Kasumi-1 (cell line): ENCODE measurements at places on chromosomes 12 and 14.

DNA sequence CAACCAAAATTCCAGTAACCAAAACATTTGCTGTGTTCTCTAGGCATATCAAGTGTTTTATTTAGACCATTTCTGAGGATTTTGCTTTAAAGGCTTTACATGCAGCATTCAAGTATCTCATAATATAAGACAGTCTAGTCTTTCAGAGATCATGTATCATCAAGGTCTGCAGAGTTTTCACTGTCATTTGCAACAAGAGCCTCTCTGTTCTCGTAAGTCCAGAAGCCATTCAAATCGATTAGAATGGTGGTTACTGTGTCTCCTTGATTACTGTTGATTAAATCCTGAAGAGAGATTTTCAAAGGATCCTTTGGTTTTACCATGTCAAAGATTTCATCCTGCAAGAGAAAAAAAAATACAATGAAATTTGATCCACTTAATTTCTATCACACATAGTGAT is 36.3 kb downstream of the PPP2R3C start:
- DNase-seq, result no peak

GRCh38 chr14:39621223-39621622 is 189.0 kb upstream of the FBXO33 start:
- no peak for DNase-seq

- no peak for DNase-seq
These were observed 54.9 kb downstream of the CPNE8 start for GRCh38 chr12:38850461-38850860.

DNA sequence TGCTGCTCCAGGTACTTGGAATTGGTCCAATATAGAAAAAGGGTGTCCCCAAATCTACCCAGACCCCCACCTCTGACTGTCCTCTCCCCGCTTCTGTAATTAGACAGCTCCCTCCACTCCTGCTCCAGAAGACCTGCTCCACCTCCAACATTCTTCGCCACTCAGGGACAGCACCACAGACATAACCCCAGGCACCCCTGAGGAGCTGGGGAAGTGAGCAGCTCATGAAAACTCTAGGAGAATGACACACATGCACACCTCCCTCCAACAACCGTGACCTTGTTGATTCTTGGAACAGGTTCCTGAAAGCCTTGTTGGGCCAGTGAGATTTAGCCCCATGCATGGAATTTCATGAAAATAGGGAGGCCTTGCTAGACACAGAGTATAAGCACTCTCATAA is 8.2 kb downstream of the KRT4 start:
- DNase-seq, result no peak

GRCh38 chr14:95685978-95686922 is at the start of gene TCL1B:
TSS of gene TCL1B (plus strand) at chr14:95686426. CDS start at chr14:95686468, 42 bp downstream.
- no peak for DNase-seq

DNA sequence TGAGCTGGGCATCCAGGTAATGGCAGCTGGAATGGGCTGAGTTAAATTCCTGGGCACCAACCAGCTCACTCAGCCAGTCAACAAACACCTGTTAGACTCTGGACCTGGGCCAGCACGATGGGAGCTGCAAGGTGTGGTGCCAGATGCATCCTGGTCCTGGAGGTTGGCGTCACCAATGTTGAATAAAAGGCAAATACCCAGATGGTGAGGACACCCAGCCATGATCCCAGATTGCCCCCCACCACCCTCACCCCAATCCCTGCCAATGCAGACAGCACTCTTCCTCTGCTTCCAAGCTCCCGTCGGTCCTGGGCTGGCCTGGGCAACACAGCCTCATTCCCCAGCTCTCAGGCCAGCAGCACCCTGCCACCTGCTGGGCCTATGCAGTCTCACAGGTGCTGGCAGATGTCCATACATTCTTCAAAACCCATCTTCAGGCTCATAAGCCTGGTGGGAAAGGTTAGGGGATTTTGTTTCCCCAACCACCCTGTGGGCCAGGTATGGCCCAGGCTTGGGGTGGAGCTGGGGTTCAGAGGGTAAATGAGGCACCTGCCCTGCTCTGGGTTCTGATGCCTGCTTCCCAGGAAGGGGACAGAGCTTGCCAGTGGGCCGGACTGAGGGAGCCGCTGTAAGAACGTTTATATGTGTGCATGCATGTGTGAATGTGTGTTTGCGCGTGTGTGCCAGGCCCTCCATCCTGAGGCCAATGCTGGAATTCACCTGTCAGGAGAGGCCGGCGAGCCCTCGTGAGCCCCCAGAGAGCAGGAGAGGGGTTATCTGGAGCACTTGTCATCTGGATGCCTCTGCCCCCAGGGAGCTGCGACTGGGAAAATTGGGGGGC is 58.0 kb downstream of the LGMN start:
- peak; percentile 25 for DNase-seq

DNA sequence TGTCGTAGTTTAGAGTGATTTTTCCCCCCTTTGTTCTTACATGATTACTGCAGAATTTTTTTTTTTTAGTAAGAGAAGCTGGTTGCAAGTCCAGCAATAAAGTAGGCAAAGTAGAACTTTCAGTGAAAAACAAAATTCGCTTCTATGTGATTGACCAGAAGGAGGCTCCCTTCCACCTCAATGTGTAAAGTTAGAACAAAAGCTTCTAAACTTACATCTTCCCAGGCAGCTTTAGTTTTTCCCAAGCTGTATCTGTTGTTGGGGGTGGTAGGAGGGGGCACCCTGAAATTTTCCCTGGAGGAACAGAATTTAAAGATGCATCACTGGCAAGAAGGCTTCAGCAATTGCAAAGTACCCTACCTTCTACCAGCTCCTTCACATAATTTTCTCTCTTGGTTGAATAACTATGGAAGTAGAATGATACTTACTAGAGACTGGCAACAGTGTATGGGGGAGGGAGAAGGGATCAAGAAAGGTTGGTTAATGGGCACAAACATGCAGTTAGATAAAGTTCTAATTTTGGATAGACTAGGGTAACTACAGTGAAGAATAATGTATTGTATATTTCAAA is 87.3 kb upstream of the E2F7 start:
- DNase-seq, result peak; percentile 21

GRCh38 chr12:121968876-121969275 is 50.5 kb downstream of the CFAP251 start:
- DNase-seq, result peak; percentile 69

GRCh38 chr12:94091624-94092023 is 56.8 kb upstream of the PLXNC1 start:
- no peak for DNase-seq

DNA sequence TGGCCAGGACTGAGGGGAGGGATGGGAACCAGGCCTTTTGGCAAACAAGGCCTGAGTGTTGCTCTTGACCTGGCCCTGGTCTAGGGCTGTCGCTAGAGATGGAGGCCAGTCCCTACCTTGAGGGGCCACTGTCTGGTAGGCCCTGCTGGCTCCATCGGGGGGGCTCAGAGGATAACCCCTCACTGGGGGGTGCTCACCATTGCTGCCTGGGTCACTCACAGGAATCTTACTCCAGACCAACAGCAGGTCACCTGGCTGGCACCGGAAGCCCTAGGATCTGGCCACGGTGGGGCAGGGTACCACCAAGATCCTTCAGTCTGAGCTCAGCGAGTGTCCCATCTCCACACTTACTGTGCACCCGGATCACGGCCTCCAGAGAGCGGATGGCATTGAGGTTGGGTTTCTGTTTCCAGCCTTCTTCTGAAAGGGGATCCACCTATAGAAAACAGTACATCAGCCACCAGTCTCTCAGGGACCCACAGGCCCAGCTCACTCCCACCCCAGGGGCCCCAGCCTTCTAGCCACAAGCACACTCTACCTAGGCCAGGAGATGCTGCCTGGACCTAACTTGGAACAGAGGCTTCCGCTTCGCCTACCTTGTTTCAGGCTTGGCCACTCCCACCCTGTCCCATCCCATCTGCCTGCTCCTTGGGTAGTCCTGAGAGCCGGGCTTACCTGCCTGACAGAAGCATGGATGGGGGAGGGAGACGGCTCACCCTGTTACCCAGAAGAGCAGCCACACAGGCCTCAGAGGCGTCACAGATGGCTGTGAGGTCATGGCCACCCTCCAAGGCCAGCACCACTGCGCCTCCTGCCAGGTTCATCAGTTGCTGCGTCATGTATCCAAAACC is 12.2 kb downstream of the SLC48A1 start:
- DNase-seq, result no peak

DNA sequence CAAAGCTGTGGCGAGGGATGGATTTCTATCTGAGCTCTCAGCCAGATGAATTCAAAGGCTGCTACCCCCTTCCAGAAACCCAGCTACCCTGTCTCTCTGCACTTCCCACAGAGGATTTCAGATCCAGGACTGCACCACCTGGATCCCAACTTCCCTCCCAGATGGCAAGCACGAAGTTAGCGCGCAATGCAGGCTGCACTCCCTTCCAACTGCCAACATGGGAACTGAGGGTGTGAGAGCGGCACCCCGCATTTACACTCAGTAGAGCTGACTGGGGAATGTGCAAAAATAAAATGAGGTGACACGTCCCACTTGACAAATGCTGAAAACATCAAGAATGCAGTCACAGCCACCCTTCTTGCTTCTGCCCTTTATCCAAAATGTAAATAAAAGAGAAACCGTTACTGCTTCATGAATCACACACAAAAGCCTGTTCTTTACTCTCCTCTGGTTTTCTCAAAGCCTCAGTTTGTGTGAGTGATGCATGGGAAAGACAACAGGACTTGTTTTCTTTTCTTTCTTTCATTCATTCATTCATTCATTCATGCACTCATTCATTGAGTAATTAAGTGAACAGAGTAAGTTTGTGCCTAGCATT is 85.7 kb downstream of the ITPK1 start:
- DNase-seq, result no peak

- peak; percentile 87 for DNase-seq
These were observed 21.3 kb upstream of the OASL start for GRCh38 chr12:121060149-121061001.

DNA sequence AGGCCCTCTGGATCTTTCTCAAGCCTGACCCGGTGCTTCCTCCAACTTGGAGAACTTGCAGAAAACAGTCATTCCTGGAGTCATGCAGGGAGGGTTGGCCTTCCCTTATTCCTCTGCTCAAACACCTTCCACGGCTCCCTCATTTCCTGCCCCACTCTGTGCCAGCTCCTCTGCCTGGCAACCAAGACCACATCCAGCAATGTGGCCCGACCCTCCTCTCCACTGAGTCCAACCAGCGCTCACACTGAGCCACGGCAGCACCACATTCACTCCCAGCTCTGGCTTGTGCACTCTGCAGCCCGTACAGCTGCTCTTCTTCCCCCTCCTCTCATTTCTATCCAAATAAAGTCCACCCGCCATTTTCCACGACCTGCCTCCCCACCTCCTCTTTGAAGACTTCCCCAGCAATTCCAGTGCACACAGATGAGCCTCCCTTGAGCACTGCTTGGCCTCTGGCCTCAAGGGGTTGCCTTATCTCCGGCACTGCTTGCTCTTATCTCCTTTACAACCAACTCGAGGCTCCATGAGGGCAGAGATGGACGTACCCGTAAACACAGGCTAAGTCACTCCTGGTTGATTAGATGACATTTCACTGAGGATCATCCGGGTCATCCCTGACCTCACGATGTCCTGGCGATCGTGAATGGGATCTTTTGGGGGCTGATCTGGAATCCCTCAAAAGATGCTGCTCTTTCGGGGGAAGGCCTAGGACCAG is 5.4 kb downstream of the PGF start:
- no peak for DNase-seq

GRCh38 chr12:6604259-6605029 is 2.7 kb downstream of the CHD4 start:
- DNase-seq, result no peak

- no peak for DNase-seq
These were observed 26.3 kb downstream of the HECTD1 start for GRCh38 chr14:31181271-31181670.

DNA sequence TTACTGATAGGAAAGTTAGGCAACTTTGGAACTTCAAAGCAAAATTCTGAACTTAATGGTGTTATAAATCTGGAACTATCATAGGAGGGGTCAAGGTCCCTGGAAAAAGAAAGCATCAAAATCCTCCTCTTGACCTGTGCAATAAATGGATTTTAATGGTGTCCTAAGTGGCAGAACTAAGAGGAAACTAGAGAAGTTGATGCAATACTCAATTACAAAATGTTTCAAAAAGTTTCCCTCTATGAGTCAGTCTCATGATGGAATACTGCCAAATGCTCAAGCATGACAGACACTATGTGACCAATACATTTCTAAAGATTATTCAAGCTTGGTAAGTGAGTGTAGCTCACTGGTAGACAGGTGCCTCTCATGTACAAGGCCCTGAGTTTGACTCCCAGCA is 47.7 kb upstream of the ERGIC2 start:
- DNase-seq, result peak; percentile 68

DNA sequence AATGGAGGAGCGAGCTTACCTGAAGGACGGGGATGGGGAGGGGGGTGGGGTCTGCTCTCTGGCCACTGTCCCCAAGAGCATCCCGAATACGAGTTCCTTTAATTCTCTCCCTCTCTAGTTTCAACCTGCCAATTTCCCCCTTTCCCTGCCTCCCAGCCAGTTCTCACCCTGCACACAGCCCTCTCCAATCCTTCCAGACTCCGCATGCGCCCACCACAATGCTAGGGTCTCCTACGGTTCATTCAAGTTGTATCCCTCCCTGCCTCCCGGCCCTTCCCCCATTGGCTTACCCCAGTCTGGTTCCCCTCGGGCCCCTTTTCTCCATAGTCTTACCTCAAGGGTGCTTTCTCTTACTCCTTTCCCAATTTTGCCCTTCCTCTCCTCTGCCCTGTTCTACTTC is 708 bp upstream of the IGFBP6 start:
- no peak for DNase-seq

DNA sequence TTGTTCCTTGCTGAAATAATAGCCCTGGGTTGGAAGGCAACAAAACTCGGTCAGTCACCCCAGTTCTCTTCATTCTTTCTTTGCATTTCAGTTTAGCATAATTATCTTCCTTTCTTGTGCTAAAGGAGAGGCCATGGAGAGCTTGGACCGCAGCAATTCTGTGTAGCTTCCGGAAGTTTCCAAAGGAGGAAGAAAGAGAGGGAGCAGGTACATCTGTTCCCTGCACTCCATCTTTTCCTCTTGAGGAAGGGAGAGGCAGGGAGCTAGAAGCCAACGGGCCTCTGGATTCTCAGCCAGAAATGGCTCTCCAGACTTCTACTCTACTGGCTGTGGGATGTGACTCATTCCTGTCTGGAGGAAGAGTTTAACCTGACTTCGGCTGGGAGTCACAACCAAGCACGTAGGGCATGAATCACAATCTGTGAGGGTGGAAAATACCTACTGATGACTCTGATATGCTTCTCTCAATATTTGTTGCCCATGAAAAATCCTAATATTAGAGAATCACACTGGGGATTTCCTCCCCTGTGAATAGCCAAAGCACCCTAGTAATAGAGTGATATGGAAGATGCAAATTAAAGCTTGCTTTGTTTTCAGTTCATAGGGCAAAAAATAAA is 17.0 kb downstream of the ANO6 start:
- peak; percentile 31 for DNase-seq

- no peak for DNase-seq
These were observed 173.9 kb downstream of the TTC7B start for GRCh38 chr14:90642244-90642717.

DNA sequence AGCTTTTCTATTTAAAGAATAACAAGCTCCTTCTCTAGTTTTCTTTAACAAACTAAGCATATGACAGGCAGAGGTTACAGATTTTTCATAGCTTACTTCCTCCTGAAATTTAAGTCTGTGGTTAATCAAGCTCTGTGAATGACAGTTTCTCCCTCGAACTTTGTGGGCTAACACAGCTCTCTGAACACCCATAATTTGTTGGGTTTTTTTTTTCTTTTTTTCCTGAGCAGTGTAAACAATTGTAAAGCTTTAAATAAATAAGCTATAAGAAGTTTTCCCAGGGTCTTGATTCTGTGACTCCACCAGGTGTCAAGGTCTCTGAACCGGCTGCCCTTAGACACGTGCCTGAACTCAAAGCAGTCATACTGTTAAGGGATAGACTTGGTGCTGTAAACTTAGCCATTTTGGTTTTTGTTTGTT is 128.1 kb upstream of the AMIGO2 start:
- peak; percentile 62 for DNase-seq
